ENCODE measurements at places on chromosomes 1 and 21. TPM values are rescaled to one million over a fixed set of nuclear protein-coding genes. Genes with fewer than 3 reads are reported as not detected.

GRCh38 chr1:205989786-205990185, 13.4 kb downstream of the RAB7B start:
- no peak for DNase-seq

DNA sequence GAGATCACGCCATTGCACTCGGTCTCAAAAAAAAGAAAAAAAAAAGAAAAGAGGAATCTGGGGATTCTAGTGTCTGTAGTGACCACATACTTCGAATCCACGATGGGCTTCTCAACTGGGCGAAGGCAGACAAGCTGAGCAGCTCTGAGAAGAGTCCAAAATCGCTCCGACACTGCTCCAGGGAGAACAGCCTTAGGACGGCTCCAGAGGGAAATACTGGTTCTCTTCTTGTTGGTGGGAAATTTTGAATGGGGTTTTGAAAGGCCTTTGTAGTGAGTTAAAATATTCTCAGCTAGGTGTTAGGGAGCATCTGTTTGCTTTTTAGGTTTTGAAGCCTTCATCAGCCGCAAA, 18.3 kb upstream of the HJV start:
- no peak for DNase-seq

DNA sequence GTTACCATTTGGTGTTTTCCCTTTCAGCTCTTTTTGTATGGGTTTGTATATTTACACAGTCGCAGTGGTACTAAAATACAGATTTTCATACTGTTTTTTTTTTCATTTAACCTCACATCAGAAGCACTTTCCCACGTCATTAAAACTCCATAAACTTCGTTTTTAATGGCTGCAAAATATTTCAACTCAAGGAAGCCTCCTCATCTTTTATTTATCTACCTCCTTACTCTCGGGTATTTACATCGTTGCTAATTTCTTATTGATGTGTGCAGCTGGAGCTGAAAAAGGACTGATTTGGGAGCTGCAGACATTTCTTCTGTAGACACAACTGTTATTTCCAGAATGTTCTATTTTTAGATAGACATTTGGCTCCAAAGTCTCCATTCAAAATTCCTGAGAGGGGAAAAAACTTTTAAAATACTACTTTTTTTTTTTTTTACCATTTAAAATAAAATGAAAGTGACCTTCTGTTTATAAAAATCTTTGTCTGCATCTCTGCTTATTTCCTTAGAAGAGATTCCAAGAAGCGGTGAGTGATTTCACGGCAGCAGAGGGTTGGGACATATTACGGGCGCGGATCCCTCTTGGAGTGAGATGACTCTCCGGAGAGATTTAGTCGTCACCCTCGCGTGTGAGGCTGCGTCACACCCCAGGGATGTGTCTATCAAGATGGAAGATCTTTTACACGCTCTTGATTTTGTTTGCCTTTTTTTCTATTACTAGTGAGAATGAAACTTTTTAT, 10.1 kb downstream of the RUNX3 start:
- peak; percentile 98 for DNase-seq

- no peak for DNase-seq
Measured at GRCh38 chr21:31255896-31256295, 88.2 kb downstream of the TIAM1 start.

DNA sequence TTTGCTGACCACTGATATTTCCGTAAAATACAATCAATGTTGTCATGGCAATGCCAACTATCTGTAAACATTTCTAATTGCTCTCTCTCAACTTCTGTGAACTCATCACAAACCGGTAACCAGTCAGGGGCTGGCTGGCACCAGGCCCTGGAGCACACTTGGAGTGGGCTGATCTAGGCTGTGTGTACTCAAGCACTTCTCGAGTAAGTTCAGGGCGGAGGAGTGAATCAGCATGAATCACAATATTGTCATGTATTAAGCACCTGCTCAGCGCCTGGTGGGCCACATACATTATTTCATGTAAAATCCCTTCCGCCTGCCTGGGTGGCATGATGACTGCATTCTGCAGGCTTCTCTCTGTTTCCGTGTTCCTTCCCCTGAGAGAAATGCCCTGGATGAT, 212.4 kb downstream of the FOXD2 start:
- peak; percentile 88 for DNase-seq

GRCh38 chr1:24297187-24297851, 21.8 kb upstream of the GRHL3 start:
- no peak for DNase-seq

DNA sequence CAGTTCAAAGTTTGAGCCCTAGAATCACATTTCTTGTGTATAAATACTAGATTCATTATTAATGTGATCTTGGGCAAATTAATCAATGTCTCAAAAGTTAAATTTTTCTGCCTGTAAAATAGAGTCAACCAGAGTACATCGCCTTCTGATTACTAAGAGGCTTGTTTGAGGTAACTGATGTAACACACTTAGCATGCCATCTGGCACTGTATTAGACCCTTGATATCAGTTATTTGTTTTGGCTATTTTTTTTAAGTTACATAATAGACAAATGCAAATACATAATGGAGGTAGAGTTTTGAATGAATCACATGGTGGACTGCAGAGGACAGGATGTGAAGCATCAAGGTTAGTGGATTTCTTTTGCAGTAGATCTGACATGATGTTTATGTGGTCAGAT, 298.4 kb downstream of the ADGRL2 start:
- DNase-seq: no peak

GRCh38 chr1:109793089-109793485, 29.4 kb upstream of the EPS8L3 start:
- no peak for DNase-seq

GRCh38 chr1:230052018-230052417, 15.0 kb upstream of the GALNT2 start:
- no peak for DNase-seq

- peak; percentile 77 for DNase-seq
Measured at GRCh38 chr21:37459575-37459974, 93.0 kb downstream of the DYRK1A start.

GRCh38 chr1:24301785-24302175, 17.4 kb upstream of the GRHL3 start:
- peak; percentile 69 for DNase-seq

DNA sequence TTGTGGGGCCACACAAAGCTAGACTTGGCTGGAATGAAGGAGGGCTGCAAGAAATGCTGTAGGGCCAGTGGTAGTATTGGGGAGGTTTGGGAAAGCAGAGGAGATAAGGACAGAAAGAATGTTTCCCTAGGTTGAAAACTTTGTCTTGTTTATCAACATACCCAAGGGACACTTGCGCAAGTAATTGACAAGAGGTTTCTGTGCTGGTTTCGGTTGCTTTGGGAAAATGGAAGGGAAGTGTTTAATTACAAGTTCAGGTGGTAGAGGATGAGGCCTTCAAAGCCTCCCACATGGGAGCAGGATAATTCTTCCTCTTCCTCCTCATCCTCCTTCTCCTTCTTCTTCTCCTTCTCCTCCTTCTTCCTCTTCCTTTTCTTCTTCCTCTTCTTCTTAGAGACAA, 182.1 kb upstream of the LMO4 start:
- DNase-seq: no peak

DNA sequence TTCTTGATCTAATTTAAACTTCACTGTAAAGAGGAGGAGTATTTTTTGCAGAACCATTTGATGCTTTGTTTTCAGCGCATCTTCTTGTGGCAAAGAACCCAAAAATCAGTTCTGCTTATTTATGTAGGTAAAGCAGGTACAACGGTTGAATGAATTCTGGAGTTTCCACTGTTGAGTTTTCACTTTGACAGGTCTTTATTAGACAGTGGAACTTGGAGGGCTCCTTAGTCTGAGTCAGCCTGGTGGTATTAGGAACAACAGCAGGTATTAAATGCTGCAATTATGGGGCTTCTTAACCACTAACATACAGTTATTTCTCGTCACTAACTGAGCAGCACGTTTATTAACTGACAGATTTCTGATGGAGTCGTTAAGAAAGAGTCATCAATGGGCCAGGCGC, 1.2 kb downstream of the LRIG2 start:
- peak; percentile 33 for DNase-seq

- DNase-seq: no peak
Measured at GRCh38 chr1:57407928-57408327, 15.9 kb downstream of the DAB1 start.

DNA sequence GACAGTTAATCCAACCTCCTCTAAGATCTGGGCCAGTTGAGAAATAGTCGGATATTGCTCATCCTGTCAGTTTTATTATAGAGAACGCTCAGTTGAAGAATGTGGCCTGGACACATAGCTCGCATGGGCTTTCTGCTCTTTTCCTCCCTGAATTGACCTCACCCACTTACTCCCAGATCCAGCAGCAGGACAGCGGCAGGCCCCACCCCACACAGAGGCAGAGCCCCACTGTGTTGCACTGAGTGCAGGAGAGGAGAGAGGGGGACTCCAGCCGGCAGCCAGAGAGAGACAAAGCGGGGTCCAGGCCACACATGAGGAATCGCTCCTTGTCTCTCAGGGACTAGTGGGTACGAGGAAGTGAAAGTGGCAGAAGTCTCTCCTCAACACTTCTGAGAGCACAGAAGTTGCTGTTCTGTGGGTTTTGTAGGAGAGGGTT, 78.6 kb downstream of the LAMC1 start:
- DNase-seq: peak; percentile 30

DNA sequence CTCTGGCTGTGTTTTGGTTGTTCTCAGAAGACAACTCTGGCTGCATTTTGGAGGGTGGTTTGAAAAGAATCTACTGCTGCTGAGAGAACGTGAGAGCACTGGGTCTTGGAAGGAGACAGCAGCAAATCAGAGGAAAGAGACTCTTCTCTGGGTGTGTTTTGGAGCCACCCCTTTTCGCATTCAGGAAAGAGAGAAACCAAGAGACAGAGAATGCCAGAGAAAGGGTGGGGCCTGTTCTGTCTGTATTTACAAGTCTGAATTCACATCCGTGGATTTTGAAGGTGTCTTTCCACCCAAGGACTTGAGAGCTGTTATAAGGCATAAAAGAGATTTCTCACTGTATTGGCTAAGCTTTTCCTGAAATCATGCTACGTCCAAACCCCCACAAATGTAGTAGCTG, 187.2 kb downstream of the C1orf94 start:
- DNase-seq: no peak

DNA sequence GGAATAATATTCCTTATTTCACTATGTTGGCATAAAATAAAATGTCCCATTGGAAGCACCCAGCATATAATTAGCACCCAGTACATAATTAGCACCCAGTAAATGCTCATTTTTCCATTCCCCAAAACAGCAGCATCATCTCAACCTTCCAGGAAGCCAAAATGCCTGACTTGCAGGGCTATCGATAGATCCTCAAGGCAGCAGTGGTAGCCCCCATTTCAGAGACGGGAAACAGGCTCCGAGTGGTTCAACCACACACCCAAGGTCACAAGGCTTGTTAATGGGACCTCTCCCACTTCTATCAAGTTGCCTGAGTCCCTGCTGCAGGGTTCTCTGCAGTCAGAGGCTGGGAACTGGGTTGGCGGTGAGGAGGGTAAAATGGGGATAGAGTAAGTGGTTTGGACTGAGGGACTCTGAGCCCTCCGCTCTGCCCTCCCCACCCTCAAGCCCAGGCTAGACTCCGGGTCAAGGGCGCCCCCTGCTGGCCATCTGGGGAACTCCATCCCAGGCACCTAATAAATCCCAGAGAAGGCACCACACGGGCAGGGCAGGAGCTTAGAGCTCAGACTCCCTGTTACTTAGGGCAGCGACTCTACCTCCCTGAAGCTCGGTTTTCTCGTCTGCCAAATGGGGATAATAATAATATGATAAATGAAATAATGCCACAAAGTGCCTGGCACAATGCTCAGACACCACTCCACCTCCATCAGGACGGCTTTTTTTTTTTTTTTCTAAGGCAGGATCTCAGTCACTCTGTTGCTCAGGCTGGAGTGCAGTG, 21.9 kb upstream of the LAPTM5 start:
- DNase-seq: peak; percentile 73

DNA sequence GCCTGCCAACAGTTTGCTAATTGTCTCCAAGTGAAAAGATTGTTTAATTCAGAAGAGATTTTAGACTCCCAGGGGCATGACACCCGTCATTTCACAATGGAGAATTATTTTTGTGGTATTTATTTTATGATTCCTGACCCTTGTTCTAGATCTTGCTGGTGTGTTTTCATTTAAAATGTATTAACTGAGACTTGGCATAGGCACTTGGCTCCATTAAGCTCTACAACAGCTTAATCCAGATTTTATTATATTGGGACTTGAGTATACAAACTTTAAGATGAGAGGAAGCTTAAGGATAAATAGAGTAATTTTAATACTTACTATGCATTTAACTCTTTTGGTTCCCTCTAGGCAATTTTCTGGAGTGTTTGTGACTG, 101.3 kb upstream of the KCNE2 start:
- DNase-seq: no peak

GRCh38 chr1:54926970-54927369, 40.0 kb upstream of the DHCR24 start:
- peak; percentile 42 for DNase-seq

GRCh38 chr1:17561247-17561548, 21.7 kb downstream of the ARHGEF10L start:
- DNase-seq: peak; percentile 77

DNA sequence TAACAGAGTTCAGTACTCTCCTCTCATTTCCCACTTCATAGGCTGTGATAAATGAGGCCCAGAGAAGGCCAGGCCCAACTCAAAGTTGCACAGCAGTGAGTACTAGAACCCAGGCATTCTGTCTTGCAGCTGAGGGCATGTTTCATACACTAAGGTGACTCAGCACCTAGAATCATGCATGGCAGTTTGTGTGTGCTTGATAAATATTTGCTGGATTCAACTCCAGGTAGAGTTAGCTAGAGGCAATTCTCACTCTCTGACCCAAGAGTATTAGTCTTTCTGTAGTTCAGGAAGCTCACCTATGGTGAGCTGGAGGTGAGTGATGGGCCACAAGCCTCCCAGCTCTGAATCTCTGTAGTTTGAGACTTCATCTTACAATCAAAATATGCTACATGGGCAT, 10.7 kb downstream of the NKAIN1 start:
- no peak for DNase-seq

TEDDM1 gene
- total RNA-seq: not detected

PFKL gene
- total RNA-seq: 270 TPM

PLD5 gene
- total RNA-seq: not detected

C1QC gene
- not detected for total RNA-seq

SHE gene
- total RNA-seq: not detected

GCSAML gene
- total RNA-seq: not detected

ST6GALNAC5 gene
- 12.2 TPM for total RNA-seq
